ENCODE measurements at places on chromosomes 12 and 14. TPM values are rescaled to one million over a fixed set of nuclear protein-coding genes. Genes with fewer than 3 reads are reported as not detected.

Gene IFNG
- not detected for total RNA-seq

Gene CYP46A1
- 10.8 TPM for total RNA-seq

Gene CACNA2D4
- not detected for total RNA-seq

DNA sequence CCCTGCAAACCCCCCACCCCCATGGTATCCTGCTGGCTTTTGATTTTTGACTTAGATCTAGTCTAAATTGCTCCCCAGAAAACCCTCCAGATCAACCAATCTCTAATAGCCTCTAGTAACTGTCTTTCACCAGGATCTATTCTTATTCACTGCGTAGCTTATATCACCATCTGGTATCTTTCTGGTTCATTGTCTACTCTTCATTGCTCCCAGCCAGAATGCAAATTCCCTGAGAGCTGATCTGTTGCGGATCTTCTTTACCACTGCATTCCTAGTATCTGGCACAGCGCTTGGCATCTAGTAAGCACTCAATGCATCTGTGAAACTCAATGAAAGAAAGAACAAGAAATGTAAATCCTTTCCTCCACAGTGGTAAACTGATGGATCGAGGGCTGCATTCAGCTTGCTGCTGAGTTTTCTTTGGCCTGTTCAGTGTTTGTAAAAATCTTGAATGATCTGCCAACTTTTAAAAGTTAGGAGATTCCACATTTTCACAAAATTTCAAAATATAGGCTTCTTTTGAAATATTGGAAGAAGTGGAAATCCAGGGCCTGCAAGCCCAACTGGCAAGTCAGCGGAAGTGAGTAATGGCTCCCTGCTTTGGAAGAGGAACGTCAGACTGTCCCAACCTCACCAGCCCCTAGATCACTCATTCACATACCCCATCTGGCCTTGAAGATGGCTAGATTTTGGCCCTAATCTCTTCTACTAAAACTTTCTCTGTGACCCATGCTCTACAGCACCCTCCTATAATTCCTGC, 274.2 kb downstream of the SSPN start:
- no peak for DNase-seq

- no peak for DNase-seq
Measured at GRCh38 chr14:89004166-89004565, 179.7 kb downstream of the TTC8 start.

DNA sequence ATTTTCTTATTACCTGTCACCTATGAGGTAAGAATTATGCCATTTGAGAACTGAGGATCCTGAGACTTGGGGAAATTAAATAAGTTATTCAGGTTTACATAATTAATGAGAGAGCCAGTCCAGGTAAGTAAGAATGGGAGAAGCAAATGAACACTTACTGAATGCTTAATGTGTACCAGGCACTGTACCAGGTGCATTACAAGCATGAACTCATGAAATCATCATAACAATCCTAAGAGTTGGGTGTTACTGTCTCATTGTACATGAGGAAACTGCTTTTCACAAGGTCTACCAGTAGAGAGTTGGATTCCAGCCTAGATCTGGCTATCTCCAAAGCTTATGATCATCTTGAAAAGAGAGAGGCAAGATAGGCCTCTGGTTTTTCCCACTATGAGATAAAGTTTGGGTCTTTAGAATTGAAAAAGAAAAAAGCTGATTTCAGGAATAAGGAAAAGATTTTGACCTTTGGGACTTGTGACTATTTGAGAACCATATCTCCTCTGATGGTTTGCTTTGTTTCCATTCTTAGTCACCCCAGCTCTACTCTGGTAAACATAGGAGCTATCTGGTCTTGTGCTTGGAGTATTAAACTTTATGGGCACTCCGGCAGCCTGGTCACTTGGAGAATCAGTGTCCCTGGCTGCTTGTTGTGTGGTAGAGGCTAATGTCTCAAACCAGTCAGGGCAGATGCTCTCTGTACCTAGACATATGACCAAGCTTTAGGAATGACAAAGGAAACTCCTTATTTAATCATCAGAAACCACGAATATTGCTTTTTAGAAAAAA, 48.0 kb downstream of the PTHLH start:
- no peak for DNase-seq

- DNase-seq, result no peak
Measured at GRCh38 chr12:68465227-68465626, 133.1 kb upstream of the MDM1 start.

GRCh38 chr14:105173901-105174894, 5.6 kb upstream of the JAG2 start:
- peak; percentile 61 for DNase-seq

Measured in OCI-LY7 (cell line).